ENCODE measurements at places on chromosomes 1 and 21.

DNA sequence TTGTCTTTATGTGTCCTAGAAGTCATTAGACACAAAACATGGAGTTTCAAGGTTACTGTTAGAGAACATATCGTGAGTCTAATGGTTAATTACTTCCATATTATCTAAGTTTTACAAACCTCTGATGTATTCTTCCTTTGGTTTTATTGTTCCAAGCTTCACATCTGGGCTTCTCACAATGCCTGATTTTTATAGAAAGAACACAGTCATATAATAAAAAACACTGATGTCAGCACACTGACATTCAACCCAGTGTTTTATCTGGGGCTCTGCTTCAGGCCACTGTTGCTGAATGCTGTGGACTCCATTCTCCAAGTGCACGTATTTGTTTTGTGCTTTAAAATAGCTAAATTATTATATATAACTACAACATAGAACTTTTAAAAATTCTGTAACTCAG, 232.9 kb downstream of the SMYD3 start:
- DNase-seq = no peak

GRCh38 chr1:17603091-17603841, 63.8 kb downstream of the ARHGEF10L start:
- no peak for DNase-seq

DNA sequence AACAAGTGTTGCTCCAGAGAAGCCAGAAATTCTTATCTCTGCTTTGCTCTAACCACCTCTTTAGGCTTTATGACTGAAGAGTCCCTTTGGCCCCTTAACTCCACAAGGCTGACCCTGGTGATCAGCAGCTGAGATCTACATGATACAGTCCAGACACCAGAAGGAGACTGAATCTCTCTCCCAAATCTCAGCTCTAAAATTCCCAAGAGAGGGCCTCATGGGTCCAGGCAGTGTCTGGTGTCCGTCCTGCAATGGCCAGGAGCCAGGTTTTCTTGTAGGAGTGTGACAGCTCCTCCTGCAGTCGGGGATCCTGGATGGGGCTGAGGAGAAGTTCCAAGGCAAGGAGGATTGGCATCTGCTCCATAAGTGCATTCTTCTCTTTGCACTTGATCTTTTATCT, 35.3 kb downstream of the L1TD1 start:
- DNase-seq = no peak

- DNase-seq = no peak
Measured at GRCh38 chr1:228752258-228752657, 17.0 kb downstream of the RHOU start.

DNA sequence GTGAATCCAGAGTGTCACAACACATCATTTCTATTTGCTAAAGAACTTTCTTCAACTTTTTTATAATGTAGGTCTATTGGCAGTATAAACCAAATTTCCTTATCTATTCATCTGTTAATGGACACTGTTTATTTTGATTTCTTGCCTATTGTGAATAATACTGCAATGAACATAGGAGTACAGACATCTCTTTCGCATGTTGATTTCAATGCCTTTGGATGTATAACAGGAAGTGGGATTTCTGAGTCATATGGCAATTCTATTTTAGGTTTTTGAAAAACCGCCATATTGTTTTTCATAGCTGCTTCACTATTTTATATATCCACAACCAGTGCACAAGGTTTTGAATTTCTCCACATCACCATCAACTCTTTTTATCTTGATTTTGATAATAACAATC, 198.7 kb downstream of the KCNT2 start:
- no peak for DNase-seq

GRCh38 chr1:179883040-179883744, 1.1 kb downstream of the TOR1AIP1 start:
- DNase-seq = no peak

- no peak for DNase-seq
Measured at GRCh38 chr1:10529765-10530164, 55.0 kb downstream of the PEX14 start.

GRCh38 chr1:85544689-85545215, 35.8 kb upstream of the CCN1 start:
- DNase-seq = peak; percentile 22

GRCh38 chr1:183870351-183871077, 65.6 kb downstream of the RGL1 start:
- no peak for DNase-seq

DNA sequence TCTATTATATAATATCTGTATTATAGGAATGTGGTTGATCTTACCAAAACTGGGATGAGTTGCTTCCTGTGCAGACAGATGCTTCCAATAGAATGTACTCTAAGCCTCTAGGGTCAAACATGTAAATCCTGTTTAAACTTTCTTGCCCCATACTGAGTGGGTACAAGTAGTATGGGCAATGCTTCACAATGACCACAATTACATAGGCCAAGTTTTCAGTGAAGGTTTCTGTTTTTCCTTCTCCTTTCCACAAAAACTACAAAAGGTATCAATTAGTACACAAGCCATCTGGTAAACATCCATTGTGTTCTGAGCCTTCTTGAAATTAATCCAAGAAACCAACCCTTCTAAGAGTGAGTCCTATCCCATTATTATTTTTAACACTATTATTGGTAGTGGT, 16.8 kb downstream of the OTUD7B start:
- DNase-seq = no peak

- DNase-seq = no peak
Measured at GRCh38 chr1:6505367-6506209, 14.1 kb upstream of the PLEKHG5 start.

DNA sequence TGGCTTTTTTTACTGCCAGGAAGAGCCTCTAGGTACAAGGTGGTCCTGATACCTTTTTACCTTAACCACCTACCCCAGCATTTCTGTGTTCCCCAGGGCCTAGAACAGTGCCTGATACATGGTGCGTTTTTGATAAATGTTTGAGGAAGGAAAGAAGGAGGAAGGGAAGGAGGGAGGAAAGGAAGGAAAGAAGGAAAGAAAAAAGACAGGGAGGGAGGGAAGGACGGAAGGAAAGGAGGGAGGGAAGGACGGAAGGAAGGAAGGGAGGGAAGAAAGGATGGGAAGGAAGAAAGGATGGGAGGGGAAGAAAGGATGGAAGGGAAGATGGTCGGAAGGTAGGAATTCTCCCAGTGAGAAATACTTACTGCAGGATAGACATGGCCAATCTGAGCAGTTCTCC, 12.0 kb upstream of the MAGOH start:
- DNase-seq = no peak
